ENCODE measurements at places on chromosomes 4 and X. TPM values are rescaled to one million over a fixed set of nuclear protein-coding genes. Genes with fewer than 3 reads are reported as not detected.

The ARHGAP24 gene
- not detected for total RNA-seq

The GYPE gene
- 0.29 TPM for total RNA-seq

The DCAF16 gene
- 52.7 TPM for total RNA-seq

The THOC2 gene
- 98.0 TPM for total RNA-seq

The MAP3K15 gene
- total RNA-seq = 2.5 TPM

The SUPT20HL1 gene
- total RNA-seq = 0.21 TPM

The EDA gene
- total RNA-seq = 4.6 TPM

The PCYT1B gene
- 0.05 TPM for total RNA-seq

The ARX gene
- total RNA-seq = not detected

The GRIA3 gene
- not detected for total RNA-seq

The OGT gene
- total RNA-seq = 427 TPM

The AR gene
- total RNA-seq = not detected

- DNase-seq = no peak
Observed at GRCh38 chr4:122500852-122501501, 44.5 kb upstream of the IL2 start.

DNA sequence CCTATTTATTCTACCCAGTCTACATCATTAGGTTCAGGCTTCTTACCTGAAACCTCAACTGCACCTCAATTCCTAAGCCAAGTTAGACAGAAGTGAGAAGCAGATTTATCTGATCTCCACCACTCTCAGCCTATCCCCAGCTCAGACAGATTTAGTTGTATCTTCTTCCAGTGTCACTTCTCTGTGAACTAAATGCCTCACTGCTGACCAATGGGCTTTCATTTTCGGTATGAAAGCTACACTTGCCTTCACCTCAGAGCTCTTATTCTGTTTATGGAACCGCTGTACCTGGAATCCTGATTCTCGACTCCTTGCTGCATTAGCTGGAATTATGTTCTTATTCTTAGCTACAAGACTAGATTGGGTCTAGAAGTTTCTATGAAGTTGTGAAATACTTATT lies 833.2 kb downstream of the CCSER1 start:
- DNase-seq = no peak

DNA sequence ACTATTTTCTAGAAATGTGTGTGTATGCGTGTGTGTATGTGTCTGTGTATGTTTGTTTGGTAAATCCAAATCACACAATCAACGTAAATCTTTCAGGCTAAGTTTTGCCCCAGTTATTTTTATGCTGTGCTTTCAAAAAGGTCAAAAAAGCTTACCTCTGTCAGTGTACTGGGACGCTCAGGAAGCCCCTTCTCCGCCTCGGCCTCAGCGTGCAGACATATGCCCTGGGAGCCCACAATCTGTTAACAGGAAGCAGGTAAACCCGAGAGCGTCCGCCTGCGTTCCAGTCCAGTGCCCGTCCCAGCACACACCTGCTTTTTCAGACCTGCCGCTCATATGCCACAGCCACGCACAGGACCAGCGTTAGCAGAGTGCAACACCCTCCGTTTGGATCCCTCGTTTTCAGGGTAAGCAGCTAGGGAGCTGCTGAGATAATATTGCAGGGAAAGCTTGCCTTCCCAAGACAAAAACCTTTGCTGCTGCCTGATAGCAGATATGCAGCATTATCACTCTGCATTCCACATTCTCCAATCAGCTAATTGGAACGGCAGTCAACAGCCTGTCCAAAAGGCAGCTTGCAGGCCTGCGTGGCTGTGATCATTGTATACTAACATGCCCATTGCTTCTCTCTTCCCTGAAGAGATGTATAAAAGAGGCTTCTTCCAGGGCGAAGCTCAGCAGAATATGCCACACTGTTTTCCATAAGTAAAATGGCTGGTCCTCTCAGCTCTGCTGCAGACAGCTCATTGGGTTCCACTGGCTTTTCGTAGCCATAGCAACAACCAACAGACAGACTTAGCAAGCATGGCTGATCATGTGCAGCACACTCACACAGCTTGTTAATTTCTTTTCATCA lies at the start of gene SORBS2:
Gene SORBS2, minus strand, starts transcription at position 686 of the 856 bp plus-strand sequence. CDS start 121,623 bp downstream, outside the sequence.
- no peak for DNase-seq

GRCh38 chr4:129144755-129145206 lies 48.8 kb downstream of the C4orf33 start:
- no peak for DNase-seq

- DNase-seq = no peak
Observed at GRCh38 chr4:100098681-100099080, 91.6 kb downstream of the DDIT4L start.

GRCh38 chrX:54087661-54088060 lies 43.4 kb upstream of the PHF8 start:
- no peak for DNase-seq

GRCh38 chr4:125836597-125837195 lies 521.9 kb downstream of the FAT4 start:
- DNase-seq = no peak

DNA sequence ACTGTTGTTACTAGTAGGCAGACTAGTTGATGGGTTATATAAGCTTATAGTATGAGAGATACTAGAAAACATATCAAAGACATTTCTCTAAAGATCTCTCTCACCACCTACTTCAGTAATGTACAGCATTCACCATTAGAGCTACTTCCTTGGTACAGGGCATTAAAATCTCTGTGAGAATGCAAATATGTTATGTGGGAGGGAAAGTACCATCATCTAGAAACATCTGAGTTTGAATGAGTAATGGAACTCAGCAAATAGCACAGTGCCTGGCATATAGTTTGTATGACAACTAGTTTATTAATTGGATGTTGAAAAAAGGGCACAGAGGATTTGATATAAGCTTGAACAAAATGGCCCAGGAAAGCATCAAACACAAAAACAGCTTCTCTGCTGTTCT lies 211.1 kb downstream of the GLUD2 start:
- DNase-seq = no peak

GRCh38 chrX:35700121-35700520 lies 98.0 kb upstream of the MAGEB16 start:
- no peak for DNase-seq
